WERI-Rb-1 (cell line): ENCODE measurements at places on chromosomes 5 and 9.

DNA sequence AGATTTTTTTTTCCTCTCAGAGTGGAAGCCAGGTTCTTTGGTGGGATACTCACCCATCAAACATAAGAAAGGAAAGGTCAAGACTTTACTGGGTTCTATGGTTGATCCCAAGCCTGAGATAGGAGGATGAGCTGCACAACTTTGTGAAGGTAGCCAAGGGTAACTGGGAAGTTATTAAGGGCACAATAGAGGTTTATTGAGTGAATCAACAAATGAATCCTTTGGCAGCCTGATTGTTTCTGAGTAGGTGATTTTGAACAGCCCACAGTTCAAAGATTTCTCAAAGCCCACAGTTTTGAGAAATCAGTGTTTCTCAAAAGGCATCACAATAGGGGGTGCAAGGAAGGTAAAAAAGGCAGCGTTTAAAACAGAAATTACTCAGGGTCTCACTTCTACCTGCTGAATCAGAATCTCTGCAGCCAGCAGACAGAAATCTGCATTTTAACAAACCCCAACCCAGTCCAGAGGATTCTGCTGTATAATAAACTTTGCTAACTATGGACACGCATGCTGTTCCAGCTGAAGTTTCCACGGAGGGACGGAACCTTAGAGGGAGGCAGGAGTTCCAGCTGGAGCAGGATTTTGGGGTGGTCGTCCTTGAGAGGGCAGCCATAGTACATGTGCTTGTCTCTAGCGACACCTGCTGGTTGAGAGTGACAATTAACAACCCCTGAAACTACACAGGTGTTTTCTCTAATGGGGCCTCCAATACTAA lies 32.7 kb upstream of the FSD1L start:
- DNase-seq = peak; percentile 75

GRCh38 chr5:112203229-112203628 lies 215.8 kb downstream of the EPB41L4A start:
- no peak for DNase-seq

DNA sequence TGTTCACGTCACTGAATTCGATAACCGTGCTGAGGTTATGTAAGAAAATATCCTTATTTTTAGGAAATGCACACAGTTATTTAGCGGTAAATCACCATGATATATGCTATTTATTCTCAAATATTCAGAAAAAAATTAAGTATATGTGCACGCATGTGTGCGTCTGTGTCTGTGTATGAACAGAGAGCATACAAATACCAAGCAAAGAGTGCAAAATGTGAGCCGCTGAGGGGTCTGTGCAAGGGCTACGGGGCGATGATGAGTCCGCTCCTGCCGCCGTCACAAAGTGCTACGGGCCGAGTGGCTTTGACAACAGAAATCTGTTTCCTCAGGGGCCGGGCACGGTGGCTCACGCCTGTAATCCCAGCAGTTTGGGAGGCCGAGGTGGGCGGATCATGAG lies 6.9 kb upstream of the UCK1 start:
- DNase-seq = no peak

DNA sequence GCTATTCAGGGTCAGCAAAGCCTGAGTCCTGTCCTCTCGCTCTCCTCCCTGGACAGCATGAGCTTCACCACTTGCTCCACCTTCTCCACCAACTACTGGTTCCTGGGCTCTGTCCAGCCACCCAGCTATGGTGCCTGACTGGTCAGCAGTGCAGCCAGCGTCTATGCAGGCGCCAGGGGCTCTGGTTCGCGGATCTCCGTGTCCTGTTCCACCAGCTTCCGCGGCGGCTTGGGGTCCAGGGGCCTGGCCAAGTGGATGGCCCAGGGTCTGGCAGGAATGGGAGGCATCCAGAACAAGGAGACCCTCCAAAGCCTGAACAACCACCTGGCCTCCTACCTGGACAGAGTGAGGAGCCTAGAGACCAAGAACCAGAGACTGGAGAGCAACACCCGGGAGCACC lies 8.6 kb downstream of the NIPBL start:
- DNase-seq = no peak

- DNase-seq = no peak
These were observed 1172.5 kb downstream of the CDH12 start for GRCh38 chr5:21680641-21681040.

- DNase-seq = peak; percentile 92
These were observed 53.0 kb downstream of the CXXC5 start for GRCh38 chr5:139701056-139701741.

- DNase-seq = no peak
These were observed 1035.3 kb downstream of the CDH12 start for GRCh38 chr5:21817668-21818369.

GRCh38 chr5:37132646-37133045 lies 116.5 kb downstream of the CPLANE1 start:
- no peak for DNase-seq

DNA sequence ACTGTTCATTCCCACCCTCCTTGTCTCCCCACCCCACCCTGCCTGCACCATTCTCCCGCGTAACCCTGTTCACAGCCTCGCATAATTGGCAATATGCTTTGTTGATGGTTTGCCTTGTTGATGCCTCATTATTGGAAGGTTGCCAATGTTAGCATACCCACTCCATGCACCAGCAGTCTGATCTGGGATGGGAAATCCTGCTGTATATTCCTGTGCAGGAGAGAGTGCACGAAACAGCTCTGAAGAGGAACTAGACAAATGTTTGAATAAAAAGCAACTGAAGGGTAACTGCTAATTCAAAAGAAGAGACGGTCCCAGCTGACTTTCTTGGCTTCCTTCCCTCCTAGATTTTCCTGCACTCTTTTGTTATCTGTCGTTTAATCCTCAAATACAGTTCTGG lies 271.7 kb upstream of the TLE4 start:
- DNase-seq = no peak

GRCh38 chr5:170218726-170219125 lies 14.1 kb upstream of the C5orf58 start:
- no peak for DNase-seq

- peak; percentile 61 for DNase-seq
These were observed 1242.3 kb upstream of the WWC1 start for GRCh38 chr5:167049043-167049663.

GRCh38 chr5:145937432-145938250 lies 1.3 kb downstream of the SH3RF2 start:
- DNase-seq = no peak

- no peak for DNase-seq
These were observed 7.2 kb upstream of the RPL26L1 start for GRCh38 chr5:172952034-172952511.

DNA sequence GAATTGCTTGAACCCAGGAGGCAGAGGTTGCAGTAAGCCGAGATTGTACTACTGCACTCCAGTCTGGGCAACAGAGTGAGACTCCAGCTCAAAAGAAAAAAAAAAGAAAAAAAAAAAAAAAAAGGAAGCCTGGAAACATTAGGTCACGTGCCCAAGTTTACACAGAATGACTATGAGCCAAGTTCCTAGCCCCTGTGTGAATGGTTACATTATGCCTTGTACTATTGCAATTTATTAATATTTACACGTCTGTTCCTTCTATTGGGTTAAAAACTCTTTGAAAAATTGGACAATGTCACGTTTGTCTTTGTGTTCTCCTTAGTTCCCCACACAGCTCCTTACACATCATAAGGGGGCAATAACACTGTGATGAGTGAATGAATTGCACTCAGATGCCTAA lies 33.5 kb upstream of the SLC28A3 start:
- DNase-seq = no peak

- DNase-seq = no peak
These were observed 8.0 kb downstream of the PDGFRB start for GRCh38 chr5:150147670-150148069.

DNA sequence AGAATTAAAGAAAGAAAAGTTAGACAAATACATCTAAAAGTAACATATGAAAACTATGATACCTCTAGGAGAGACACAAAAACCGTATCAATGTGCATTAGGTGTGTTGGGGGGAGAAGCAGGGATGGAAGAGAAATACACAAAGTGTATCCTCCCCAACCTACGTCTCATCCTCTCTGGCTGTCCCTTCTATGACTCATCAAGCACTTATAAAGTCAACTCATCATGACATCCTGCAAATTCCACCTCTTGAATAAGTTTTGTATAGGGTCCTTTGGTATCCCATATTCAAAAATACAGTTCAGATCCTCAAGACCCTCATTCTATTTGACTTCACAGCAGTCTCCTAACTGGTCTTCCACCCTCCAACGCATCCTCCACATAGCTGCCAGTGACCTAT lies 917.6 kb upstream of the DMAC1 start:
- DNase-seq = no peak

- DNase-seq = no peak
These were observed 12.3 kb downstream of the B4GALT7 start for GRCh38 chr5:177612215-177612673.

DNA sequence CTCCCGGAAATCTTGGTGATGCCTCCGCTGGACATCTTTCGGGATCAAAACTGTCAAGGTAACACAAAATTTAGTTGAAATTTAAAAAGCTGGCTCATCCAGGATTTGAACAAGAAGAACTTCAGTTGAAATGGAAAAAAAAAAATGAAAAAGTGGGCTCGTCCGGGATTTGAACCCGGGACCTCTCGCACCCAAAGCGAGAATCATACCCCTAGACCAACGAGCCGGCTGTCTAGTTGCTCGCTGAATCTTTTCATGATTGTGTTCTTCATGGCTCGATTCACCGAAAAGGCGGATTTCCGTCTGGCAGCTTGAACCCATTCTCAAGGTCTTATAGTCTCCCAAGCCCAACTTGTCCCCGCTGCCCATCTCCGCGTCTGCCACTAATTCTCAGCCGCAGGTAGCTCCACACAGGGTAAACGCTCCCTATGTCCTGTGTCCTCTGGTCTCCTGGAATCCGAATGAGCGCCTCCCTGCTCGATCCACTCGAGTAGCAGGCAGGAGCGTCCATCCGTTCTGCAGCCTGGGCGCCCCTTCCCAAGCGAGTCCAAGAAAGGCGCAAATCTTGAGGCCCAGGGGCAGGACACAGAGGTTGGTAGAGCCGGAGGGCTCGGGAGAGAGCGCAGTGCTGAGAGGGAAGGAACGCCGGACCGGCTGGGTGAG lies 16.2 kb downstream of the TRIM7 start:
- DNase-seq = peak; percentile 46

- no peak for DNase-seq
These were observed 22.8 kb downstream of the RNF44 start for GRCh38 chr5:176514244-176514950.

- no peak for DNase-seq
These were observed 379.0 kb upstream of the MEF2C start for GRCh38 chr5:89262030-89262429.

DNA sequence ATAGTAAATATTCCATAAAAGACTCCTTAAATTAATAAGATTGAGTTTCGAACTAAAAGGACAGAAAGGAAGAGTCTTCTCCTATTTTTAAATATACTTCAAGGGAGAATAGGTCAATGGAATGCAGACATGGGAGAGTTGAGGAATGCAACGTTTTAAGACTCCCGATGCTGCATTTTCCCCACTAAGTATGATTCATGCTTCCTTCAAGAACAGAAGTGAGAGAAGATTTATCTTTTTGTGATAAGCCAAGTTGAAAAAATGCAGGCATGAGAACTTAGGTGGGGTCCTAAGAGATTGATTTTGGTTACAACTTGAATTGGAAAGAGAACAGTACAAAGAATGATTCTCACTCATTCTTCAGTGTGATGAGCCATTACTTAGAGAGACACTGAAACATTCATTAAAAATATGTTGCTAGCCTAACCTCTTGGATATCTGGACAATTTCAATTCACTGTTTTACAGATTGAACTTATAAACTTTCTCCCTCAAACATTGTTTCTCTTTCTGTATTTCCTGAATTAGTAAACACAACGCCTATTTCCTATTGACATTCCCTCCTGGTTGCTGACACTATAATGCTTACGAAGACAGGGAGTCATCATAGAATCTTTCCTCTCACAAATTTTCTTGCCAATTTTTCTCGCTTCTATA lies 1666.1 kb upstream of the WWC1 start:
- no peak for DNase-seq

- no peak for DNase-seq
These were observed 58.5 kb upstream of the ANXA1 start for GRCh38 chr9:73093016-73093739.

DNA sequence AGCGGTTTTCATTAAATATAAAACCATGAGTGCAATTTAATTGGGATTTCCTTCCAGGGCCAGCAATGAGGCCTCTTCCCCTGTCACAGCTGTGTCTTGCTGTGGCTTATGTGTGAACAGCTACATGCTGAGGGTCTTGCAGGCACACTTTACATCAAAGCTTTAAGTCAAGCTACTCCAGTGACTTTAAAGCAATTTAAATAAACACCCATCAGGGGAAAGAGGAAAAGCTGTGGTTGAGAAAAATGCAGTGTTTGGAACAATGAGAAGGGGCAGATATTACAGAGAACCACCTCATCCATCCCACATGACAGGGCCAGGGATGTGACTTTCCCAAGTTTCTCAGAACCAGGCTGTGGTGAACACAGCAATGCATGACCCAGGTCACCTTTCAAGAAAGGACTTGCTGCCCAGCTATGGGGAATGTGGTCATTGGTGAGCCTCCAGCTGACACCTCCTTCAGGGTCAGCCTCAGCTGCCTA lies 115.9 kb upstream of the LPAR1 start:
- DNase-seq = no peak

DNA sequence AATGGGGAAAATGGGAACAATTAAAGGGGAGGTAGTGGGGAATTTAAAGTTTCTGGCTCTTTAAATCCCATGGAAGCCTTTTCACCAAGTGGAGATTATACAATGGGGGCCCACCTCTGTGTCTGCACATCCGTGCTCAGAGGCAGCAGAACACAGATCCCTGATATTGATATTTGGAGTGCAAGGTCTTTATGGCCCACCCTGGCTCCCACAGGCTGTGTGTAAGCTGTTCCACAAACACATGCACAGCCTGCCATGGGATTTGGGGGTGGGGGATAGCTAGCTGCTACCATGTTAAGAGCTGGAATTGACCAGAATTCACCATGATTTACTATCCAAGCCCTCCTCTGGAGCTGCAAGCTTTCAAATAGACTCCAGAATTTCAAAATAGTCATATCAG lies 55.9 kb downstream of the RASGEF1C start:
- no peak for DNase-seq

- no peak for DNase-seq
These were observed 1.7 kb upstream of the SLC38A9 start for GRCh38 chr5:55713871-55714270.

DNA sequence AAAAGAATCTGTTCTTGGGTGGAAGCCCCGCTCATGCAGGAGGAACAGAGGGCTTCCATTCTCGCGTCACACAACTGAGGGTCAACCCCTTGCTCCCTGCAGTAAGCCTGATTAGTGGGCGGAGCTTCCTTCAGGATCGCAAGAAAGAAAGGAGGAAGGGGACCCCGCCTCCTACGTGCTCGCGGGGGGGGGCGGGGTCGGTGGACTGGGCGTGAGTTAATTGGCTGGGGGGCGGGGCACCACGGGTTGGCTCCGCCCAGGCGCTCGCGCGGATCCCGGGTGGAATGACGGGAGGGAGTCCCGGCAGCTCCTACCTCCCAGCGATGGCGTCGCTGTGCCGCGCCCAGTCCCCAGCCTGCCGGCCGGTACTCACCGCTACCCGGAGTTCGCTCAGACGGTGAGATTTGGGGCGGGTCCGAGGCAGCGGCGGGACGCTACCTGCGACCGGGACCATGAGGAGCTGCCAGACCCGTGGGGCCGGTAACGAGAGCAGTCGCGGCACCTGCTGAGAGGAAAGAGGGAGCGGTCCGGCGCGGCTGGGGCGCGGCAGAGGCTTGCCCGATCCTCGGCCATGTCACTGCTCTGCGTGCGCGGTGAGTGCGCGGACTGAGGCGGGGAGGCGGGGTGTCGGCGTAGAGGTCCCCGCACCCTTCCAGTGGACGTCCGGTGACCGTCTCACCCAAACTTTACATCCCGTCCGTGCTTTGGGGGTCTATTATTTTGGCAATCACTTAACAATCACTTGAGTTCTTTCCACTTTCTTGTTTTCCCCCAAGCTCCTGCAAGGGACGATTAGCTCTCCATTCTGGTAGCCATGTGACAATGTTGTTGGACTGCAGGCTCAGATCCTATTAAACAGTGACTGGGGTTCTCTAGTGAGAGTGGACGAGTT lies at the start of gene UNC13B:
Gene UNC13B, plus strand, starts transcription at position 297 of the 892 bp plus-strand sequence. Its CDS starts 275 bp downstream, at position 572.
- DNase-seq = peak; percentile 94
